ENCODE measurements at places on chromosomes 11 and 22. TPM values are rescaled to one million over a fixed set of nuclear protein-coding genes. Genes with fewer than 3 reads are reported as not detected.

Gene IGLL5
- total RNA-seq: 0.69 TPM

DNA sequence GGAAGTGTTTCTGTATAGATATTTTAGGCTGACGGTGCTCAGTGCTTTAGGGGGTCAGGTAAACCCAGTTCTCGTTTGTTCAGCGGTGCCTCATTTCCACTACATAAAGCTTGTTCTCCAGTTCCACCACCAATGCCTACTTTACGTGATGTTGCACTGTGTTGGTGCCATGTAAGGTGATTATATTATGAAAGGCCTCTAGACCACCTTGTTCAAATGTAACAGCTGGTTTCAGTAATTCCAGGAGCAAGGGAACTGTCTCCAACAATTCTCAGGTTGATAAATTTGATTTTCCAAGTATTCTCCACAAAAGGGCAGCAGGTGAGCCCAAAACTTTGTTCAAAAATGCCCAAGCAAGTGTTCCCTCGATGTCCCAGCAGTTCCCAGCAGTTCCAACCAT is 83.7 kb upstream of the SEPTIN5 start:
- no peak for DNase-seq

Gene OR52N4
- not detected for total RNA-seq

GRCh38 chr11:70402685-70403084 is 4.4 kb downstream of the CTTN start:
- DNase-seq: no peak

GRCh38 chr11:27237643-27238042 is 125.4 kb downstream of the CCDC34 start:
- no peak for DNase-seq

DNA sequence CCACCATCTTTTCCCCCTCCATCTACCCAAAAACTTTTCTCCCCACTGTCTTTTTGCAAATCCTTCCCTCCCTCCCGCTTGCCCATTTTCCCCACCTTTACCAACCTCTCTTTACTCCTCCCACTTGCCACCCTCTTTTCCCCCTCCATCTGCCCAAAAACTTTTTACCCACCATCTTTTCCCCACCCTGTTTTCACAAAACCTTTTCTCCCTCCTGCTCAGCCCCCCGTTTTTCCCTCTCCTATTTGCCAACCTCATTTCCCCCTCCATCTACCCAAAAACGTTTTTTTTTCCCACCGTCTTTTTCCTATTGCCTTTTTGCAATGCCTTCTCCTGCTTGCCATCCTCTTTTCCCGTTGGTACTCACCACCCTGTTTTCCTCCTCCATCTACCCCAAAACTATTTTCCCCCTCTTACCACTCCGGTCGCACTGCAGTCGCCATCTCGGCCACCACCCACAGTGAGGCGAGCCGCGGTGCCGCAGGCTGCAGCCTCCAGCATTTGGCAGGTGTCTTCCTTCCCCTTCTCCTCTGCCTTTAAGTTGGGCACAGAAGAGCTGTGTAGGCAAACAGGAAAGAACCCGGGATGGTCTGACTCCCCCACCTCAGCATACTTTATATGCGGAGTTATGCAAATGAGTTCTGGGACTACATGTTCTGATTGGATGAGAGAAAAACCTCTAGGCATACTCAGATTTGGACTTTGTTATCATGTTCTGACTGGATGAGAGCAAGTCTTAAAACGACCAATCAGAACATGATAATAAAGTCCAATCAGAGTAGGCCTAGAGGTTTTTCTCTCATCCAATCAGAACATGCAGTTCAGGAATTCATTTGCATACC is 121.2 kb upstream of the VPREB1 start:
- no peak for DNase-seq

Measured in urinary bladder (tissue), 4 donors.